ENCODE measurements at places on chromosomes 4 and X. TPM values are rescaled to one million over a fixed set of nuclear protein-coding genes. Genes with fewer than 3 reads are reported as not detected.

HPGDS gene
- 10.8 TPM for polyA plus RNA-seq

TNIP3 gene
- 0.43 TPM for polyA plus RNA-seq

CEP135 gene
- 7.6 TPM for polyA plus RNA-seq

S100G gene
- polyA plus RNA-seq = not detected

TMEM31 gene
- polyA plus RNA-seq = 1.1 TPM

MGAT4D gene
- not detected for polyA plus RNA-seq

ZMAT1 gene
- polyA plus RNA-seq = 3.5 TPM

DNA sequence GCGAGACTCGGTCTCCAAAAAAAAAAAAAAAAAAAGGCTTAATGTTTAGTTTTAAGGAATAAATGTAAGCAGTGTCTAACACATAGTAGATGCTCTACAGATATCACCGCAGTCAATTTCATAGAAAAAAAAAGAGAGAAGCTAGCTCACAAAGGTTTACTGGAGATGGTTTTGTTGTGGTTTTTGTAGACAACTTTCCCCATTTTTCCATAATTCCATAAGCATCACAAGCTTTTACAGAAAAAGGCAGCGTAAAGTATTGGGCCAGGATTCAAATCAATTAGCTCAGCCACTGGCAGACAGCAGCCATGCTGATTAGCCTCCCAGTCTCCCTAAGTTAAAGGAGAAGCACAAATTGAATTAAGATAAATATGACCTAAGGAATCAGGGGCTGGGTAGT is 1.5 kb downstream of the GRSF1 start:
- peak; percentile 60 for DNase-seq

DNA sequence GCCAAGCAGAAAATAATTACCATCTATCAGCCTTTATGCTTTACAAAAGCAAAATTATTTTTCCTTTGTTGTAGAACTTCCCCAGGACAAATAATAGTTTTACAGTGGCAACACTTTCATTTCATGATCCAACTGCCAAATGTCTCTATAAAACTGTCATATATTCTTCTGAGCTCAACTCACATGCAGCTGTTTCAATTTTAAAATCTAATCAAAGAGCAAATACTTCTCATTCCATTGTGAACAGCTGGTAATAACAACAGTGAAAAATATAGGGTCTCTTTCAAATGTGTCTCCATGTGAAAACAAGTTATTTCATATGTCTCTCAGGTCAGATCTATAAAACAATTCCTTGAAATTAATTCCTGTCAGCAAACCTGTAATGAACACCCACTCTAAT is 270.6 kb upstream of the SLC7A11 start:
- peak; percentile 12 for DNase-seq

DNA sequence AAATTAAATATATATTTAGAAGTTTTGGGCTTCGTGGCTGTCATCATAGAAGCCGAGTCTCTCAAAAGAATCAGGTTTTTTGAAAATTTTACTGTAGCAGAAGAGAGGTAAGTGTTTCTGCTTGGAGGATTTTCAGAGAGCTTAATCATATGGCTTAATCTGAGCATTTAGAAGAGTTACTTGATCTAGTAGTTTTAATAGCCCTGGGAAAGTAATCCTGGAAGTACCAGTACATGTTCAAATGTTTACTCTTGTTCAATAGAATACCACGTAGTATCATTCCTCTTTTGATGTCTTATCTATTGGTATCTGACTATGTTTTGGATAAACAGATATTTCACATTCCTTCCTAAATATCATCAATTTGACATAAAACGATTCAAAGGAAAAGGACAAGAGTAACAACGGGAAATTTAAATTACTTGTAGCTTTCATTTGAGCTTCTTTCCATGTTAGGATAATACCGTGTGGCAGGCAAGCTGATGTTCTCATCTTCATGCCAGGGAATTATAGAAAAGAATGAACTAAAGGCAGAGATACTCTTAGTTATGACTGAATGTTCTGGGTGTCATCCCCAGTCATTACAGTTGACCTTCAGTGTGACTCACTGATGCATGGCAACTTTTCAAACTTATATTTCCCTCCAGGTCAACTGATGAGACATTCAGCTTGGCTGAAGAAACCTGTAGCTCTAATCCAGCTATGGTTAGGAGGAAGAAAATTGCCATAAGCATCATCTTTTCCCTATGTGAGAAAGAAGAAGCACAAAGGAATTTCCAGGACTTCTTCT is 89.8 kb downstream of the FNIP2 start:
- DNase-seq = no peak

- DNase-seq = no peak
These were observed 67.3 kb upstream of the RAPGEF2 start for GRCh38 chr4:159035570-159035969.

DNA sequence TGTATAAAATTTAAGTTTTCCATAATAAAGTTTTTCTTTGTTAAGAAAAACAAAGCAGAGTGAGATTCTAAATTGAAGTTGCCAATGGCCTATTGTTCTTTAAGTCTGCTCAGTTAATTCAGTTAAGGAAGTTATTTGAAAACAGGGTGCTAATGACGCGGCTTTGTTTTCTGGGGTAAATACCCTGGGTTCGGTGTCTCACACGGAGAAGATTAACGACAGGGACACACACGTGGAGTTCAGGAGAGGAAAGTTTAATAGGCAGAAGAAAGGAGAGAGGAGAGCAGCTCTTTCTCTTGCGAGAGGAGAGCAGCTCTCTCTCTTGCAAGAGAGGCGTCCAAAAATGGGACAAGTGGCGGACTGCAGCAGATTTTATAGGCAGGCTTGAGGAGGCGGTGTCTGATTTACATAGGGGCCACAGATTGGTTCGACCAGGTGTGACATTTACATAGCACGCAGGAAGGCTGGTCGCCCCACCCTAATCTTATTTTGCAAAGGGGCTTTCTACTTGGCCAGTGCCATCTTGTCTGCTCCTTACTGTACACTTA is 9.6 kb downstream of the CA5B start:
- no peak for DNase-seq

- DNase-seq = no peak
These were observed 140.0 kb upstream of the HCCS start for GRCh38 chrX:10971176-10971575.

- DNase-seq = no peak
These were observed 525.5 kb upstream of the BOD1L1 start for GRCh38 chr4:14152834-14153519.

GRCh38 chr4:86556791-86557415 is 37.2 kb upstream of the PTPN13 start:
- DNase-seq = no peak

DNA sequence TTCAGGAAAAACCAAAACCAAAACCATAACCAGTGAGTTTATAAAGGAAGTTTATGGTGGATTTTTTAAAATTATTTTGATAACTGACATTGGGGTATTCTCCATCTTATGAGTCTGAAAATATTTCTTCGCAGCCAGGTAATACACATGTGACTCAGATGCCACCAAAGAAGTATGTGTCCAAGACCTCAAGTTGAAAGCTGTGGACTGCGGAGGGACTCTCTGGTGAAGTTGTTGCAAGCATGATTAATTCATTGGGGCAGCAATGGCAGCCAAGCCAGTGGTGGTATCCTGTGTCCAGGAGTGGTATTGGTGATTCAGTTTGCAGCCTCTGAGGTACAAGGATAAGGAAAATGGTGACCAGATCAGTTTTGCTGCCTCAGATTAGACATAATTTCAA is 14.0 kb upstream of the ADH5 start:
- no peak for DNase-seq

Measured in muscle of back (tissue), 13 donors.